ENCODE measurements at places on chromosomes 2 and 18.

- no peak for DNase-seq
Measured at GRCh38 chr2:10497797-10498251, 49.7 kb upstream of the ODC1 start.

GRCh38 chr2:214747992-214748391 is 61.5 kb downstream of the BARD1 start:
- peak; percentile 64 for DNase-seq

DNA sequence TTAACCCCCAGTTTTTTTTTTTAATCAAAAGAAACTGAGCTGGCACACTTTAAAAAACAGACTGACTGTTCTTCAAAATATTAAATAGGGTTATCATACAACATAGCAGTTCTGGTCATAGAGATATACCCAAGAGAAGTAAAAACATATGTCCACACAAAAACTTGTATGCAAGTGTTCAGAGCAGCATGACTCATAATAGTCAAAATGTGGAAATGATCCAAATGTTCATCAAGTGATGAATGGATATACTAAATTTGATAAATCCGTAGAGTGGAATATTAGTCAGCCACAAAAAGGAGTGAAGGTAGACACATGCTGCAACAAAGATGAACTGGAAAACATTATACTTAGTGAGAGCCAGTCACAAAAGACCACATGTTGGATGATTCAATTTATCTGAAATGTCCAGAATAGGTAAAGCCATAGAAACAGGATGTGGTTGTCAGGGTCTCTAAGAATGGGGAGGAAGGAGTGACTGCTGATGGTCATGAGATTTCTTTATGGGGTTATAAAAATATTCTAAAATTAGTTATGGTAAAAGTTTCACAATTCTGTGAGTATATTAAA is 5.1 kb downstream of the SMIM21 start:
- DNase-seq: peak; percentile 41

DNA sequence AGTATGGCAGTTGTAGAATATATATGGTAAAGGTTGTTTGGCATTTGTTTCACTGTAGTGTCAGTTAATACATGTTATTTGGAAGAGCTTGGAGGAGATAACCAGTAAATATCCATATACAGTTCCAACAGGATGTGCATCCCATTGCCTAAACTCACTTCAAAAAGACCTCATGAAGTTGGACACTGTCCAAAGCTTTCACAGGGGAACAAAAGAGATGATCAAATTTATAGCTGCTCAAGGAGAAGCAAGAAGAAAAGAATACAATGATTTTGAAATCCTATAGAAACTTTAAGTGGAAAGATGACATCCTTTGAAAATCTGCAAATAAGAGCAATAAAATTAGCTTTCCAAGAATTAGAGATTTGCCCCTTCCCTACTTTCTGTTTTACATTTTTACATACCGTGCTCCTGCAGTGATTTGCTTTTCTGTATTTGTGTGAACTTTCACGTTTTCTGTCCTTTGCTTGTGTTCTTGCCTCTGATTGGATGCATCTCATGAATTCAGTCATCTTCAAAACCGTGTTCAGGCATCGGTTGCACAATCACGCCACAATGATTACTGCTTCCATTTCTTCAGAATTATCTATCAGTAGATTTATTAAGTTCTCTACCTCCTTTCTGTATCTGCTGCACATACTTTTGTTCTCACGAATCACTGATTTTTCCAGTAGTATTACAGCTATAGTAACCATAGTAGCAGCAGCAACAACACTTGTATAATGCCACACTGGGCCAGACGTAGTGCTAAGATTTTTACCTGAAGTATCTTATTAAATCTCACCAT is 83.8 kb downstream of the PARD3B start:
- DNase-seq: no peak

GRCh38 chr2:135728064-135728743 is 13.5 kb upstream of the UBXN4 start:
- no peak for DNase-seq

GRCh38 chr18:22303927-22304326 is 113.8 kb downstream of the CTAGE1 start:
- DNase-seq: no peak

DNA sequence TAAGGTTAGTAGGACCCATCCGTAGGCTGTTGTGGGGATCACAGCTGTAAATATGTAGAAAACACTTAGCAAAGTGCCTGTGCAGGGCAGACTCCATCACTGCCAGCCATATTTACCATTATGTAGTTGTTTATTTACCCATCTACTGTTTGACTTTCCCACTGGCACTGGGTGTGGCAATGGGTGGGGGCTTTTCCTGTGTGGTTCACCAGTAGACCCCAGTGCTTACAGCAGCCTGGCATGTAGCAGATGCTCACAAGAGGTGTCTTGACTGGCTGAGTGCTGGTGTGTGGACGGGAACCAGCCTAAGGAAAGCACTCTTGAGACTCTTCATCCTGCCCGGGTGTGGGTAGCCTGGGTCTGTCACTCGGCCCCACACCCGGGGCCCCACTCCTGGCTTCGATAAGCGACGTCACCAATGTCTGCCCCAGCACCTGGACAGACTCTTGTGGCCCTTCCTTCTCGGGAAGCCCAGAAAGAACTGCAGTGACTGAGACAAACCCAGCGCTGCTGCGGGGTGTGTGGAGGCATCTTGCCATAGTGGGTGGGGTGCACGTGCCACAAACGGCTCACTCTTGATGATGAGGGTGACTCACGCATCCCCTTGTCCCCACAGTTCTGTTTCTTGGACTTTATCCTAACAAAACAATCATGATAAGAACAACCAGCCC is 78.3 kb downstream of the HDAC4 start:
- no peak for DNase-seq

- DNase-seq: no peak
Measured at GRCh38 chr2:8133363-8133762, 548.5 kb upstream of the ID2 start.

- DNase-seq: no peak
Measured at GRCh38 chr2:129610766-129611165, 368.7 kb upstream of the RAB6C start.

- peak; percentile 37 for DNase-seq
Measured at GRCh38 chr18:49081511-49082155, 130.9 kb upstream of the SMAD7 start.

DNA sequence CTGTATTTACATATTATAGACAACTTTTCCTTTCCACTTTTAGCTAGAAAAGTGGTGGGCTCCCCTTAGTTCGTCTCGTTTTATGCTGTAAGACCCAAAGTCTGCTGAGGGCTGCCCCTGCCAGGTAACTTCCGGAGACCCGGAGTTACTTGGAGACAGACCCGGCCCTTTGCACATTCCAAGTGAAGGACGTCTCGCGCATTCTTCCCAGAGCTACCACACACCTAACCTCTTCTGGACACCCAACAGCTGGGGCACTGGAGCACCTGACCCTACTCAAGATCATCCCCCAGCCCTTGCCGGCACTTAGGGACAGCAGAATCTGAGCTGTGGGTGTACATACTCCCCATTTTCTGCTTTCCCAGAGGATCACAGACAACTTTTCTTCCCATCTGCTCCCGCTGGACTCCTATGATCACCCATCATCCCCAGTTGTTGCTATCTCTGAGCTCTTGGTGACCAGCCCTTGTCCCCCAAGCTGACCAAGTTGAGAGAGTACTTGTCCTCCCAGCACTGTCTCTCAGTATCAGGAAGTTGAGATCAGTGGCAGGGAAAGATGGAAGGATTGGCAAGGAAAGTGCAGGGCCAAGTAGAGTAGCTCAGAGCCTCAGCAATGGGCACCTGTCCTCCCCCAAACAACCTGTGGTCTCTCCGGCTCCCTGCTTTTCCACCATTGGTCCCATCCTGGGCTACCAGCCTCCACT is 8.4 kb upstream of the SATB2 start:
- DNase-seq: no peak

DNA sequence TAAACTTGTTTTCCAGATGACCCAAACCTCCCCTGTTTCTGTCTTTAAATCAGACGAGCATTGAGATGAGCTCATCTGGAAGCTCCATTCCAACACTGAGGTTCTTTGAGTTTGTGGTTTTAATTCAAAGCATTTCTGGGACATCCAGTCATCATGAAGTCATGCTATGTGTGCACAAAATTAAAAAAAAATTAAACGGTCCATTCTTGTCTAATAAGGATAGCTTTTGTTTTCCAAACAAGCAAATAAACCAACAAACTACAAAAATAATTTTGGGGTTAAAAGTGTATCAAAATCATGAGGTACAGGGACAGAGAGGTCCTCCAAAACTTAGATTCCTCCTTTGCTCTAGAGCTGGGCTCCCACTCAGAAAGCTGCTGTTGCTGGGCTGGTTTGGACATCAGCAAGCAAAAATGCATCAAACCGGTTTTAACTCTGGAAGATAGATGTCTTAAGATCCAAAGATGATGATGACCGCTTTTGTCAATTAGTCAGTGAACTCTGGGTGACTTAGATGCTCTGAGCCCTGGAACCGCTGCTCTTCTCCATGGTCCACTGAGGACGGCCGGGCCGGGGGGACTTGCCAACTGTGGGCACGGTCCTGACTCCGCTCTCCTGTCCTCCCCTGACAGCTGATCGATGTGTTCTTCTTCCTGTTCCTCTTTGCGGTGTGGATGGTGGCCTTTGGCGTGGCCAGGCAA is 65.4 kb downstream of the TRPM8 start:
- DNase-seq: no peak

DNA sequence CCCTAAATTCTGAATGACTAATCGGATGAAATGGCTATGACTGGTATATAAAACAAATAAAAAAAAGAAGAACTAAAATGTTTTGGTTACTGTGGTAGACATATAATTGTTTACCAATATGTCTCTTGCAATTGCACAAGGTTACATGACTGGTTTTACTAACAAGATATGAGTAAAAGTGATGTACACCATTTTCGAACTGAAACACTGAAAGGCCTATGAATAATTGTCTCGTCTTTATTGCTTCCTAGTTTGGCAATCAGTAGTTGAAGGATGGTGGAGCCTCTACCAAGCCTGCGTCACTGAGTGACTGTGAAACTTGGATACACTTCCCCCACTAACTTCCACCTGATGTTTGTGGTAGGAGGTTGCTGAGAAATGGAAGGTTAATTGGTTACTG is 16.5 kb downstream of the CDH19 start:
- DNase-seq: no peak

DNA sequence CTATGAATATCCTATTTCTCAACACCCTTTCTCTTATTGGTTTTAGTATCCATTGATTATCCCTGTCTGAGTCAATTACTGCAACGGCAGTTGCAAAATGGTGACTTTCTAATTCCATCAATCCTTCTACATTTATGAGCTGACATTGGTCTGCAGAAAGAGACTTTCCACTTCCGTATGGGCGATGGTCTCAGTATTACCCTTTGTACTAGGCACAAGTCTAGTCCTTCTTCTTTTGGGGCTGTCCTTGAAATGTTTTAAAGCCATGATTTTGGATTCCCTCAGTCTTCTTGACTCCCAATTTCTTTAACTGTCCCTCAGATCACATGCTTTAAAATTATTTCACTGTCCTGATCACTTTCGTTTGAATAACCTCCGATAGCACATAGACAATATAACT is 32.7 kb upstream of the SOCS6 start:
- DNase-seq: no peak

DNA sequence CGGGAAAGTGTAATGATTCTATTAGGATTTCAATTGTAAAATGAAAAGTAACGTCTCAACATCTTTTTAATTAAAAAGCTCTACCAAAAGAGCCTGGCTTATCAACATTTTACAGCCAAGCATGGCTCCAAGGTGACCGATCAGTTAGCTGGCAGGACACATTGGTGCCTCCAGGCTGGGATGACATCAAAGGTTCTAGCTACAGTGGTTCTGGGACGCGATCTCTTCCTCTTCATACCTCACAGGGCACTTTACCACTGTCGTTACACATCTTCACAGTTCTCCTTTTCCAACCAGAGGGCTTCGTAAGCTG is 693 bp downstream of the ORC2 start:
- no peak for DNase-seq

GRCh38 chr2:241982706-241983570 is 113.4 kb downstream of the RTP5 start:
- no peak for DNase-seq

DNA sequence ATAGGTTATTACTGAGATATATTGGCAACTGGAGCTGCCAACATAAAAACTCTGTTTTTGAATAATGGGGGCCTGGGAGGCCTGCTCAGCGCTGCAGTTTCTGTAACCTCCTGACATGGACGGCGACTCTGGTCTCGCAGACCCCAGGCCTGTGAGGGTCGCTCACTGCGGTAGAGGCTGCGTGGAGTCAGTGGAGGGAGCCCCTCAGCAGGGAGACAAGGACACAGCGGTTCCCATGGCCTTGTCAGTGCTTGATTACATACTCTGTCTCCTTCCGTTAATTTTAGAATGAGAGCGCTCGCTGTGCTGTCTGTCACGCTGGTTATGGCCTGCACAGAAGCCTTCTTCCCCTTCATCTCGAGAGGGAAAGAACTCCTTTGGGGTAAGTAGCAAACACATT is 858 bp downstream of the TPO start:
- no peak for DNase-seq

- no peak for DNase-seq
Measured at GRCh38 chr18:55314615-55315237, 273.3 kb downstream of the TCF4 start.

DNA sequence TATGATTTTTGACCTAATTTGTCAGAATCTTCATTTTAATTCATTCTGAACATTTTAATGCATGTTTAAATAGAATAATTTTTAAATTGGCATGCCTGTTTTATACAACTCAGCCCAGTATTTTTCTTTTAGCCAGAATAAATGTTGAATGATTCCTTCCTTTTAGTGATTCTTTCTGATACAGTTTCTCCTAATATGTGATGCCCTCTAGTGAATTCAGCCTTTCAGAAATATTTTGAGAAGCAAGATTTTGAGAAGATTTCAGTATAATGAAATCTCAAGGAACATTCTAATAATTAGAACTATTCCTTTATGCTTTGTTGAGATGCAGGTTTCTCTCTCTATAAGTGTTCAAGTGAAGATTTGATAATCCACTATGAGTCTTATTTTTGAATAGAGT is 28.5 kb downstream of the LCLAT1 start:
- no peak for DNase-seq

DNA sequence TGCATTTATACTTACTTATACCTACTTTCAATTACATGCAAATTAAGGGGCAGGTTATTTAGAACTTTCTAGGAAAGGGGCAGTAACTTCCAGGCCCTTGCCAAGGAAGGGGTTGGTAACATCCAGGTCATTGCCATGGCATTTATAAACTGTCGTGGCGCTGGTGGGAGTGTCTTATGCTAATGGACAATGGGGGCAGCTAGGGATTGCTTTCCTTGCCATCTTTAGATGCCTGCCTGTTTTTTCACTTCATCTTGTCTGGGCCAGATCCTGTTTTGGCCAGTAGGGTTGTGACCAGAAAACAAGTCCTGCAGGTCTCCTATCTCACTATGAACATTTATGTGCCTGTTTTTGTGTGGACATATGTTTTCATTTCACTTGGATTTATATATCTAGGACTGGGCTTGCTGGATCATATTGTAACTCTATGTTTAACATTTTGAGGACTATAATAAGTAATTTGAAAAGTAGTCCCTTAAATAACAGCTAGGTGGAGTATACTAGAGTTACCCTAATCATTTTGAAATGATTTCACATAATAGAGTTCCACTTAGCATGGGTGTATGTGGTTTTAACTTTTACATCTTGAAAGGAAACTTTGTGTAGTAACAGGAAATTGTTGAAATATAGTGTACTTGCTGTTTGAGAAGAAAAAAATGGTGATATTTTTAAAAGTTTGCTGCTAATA is 56.1 kb downstream of the LCLAT1 start:
- no peak for DNase-seq
